GM23338 (cell line): ENCODE measurements at places on chromosomes 12 and 14. TPM values are rescaled to one million over a fixed set of nuclear protein-coding genes. Genes with fewer than 3 reads are reported as not detected.

DNA sequence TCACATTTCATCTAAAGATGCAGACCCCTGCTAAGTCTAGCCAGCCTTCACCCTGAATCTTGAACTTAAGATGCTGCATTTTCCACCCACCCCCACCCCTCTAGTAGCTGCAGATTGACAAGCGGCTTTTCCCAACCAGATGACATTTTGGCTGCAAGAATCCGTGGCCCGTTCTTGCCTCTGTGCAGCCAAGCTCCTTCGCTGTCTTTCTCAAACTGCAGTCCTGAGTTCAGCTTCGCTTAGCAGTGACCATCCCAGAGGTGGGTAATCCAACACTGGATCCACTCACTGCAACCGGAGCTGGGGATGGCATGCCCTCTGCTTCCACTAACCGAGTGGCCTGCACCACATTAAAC is 765 bp upstream of the NFYB start:
- DNase-seq = peak; percentile 39

- DNase-seq = no peak
Measured at GRCh38 chr14:30223966-30224365, 296.3 kb upstream of the PRKD1 start.

DNA sequence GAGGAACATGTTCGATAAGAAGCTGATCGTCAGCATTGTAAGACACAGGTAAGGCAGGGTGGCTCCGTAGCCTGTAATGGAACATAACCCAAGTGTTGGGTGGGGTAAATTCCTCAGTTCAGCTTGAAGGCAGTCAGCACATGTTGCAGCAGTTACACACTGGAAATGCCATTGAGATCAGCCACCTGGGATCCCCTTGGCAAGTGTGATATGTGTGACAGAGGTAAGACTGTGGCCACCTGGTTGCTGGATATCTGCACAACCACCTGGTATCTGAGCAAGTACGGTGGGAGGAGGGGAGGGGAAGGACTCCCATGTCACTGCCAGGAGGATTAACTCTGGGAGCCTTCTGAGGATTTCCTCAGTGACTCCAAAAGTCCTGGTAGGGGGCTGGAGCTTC is 158.0 kb upstream of the CAND1 start:
- DNase-seq = no peak

The DHRS4L2 gene
- 6.2 and 6.7 TPM in 2 replicates for total RNA-seq

DNA sequence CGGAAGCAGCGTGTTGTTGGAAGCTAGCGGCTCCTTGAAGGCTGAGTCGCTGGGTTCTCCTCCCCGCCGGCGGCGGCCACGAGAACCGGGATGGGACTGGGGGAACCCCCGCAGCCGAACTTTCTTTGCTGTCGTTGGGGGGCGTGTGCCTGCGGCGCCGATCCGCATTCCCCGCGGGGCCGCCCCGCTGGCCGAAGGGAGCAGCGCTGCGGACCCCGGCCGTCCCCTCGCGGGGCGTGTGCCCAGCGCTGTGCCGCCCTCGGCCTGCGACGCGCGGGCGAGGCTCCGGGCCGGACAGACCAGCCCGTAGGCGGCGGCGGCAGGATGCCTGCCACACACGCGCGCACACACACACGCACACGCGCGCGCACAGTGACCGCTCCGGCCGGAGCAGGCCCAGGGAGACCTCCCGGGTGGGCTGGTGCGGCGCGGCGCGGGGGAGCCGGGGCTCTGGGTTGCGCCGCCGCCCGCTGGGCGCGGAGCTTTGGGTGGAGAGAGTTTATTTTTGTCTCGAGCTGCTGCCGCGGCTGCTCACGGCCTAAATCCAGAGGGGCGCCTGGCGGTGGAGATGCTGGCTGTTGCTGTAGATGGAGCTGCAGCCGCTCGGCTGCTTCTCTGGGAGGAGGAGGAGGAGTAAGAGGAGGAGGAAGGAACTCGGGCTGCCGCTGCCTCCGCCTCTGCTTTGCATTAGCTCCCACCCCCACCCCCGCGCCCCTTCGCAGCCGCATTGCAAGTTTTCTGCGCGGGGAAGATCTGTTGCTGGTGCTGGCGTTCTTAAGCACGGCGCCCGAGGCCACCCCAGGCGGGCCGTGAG is at the start of gene SAMD4A:
Gene SAMD4A, plus strand, starts transcription at position 719 of the 814 bp plus-strand sequence. CDS start 789 bp downstream, outside the sequence.
- DNase-seq = peak; percentile 70

The KERA gene
- total RNA-seq = not detected in 2 replicates

The BICD1 gene
- 76.4 and 83.6 TPM in 2 replicates for total RNA-seq

The TMEM119 gene
- total RNA-seq = 0.07 and 0.35 TPM in 2 replicates

The CLEC2A gene
- total RNA-seq = not detected in 2 replicates

DNA sequence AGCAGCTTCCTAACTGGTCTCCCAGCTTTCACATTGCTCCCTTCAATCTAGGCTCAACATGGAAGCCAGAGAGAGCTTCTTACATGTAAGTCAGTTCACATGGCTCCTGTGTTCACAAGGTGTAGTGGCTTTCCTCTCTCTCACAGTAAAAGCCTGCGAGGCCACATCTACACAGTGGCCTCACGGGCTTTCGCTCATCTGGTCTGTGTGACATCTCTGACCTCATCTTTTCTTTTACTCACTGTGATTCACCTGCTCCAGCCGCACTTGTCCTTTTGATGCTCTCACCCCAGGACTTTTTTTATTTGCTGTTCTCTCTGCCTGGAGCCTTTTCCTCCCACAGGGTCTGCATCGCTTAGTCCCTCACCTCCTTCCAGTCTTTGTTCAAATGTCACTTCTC is 122.1 kb downstream of the SLC5A8 start:
- no peak for DNase-seq

- DNase-seq = no peak
Measured at GRCh38 chr12:13177373-13177772, 19.2 kb upstream of the EMP1 start.

DNA sequence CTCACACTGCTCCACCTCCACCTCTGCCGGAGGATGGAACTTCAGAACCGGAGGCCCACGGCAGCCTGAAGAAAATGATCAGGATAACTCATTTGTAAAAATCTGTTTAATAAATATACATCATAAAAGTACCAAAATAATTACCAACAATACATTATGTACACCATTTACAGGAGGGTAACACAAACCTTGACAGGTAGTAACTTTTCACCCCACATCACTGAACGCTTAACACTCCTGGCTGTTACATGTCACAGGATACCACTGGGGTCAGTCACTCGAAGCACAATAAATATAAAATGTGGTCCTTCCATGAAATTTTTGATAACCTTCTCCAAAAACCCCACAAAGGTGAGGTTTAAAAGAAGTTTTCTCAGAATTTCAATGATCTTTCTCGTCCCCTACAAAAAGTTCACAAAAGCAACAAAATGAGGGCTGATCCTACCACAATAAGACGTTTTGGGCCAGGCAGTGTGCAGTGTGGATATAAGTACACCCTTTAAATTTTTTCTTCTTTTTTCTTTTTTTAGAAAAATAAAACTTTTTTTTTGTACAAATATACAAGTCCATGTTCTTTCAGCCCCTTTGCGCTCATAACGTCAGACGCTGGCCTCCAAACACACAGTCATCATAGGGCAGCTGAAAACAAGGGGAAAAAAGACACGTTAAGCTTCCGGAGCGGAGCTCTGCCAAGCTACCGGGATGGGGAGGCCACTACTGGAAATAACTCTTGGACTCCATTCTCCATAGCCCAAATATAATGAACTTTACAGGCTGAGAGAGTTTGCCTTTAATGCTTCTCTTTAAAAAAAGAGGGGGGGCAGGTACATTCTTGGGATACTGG is 2.9 kb downstream of the NFKBIA start:
- DNase-seq = no peak

The BTBD7 gene
- total RNA-seq = 31.3 and 32.8 TPM in 2 replicates

GRCh38 chr14:55120571-55121495 is 8.2 kb upstream of the LGALS3 start:
- no peak for DNase-seq

DNA sequence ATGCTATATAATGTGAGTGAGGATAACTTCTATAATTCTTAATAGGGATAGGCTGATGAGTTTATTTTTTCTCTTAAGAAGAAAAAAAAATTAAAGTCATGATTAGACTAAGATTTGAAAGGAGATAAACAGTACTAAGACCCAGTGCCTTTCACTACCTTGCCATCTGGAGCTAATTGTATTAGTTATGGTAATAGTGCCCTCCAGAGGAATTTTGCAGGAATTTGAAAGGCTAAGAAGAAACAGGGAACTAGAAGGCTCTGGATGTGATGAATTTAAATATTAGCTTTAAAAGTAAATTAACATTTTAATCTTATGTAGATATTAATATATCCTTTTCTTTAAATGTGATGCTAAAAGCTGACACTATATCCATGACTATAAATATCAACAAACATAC is 36.6 kb upstream of the PIK3C2G start:
- DNase-seq = peak; percentile 73

GRCh38 chr12:114011711-114012110 is 45.6 kb upstream of the RBM19 start:
- DNase-seq = no peak
